Bronchus fibroblast of lung (primary cell): ENCODE measurements at places on chromosomes 13 and 19. TPM values are rescaled to one million over a fixed set of nuclear protein-coding genes. Genes with fewer than 3 reads are reported as not detected.

CBLC gene
- 0.50 and 1.9 TPM in 2 replicates for total RNA-seq

RNF225 gene
- not detected in 2 replicates for total RNA-seq

ANGPTL8 gene
- not detected in 2 replicates for total RNA-seq

CLDN10 gene
- total RNA-seq: not detected in 2 replicates

CDX2 gene
- not detected in 2 replicates for total RNA-seq
